ENCODE measurements at places on chromosomes 7 and 10.

GRCh38 chr10:23694446-23694920 lies 255.6 kb downstream of the OTUD1 start:
- DNase-seq = no peak

DNA sequence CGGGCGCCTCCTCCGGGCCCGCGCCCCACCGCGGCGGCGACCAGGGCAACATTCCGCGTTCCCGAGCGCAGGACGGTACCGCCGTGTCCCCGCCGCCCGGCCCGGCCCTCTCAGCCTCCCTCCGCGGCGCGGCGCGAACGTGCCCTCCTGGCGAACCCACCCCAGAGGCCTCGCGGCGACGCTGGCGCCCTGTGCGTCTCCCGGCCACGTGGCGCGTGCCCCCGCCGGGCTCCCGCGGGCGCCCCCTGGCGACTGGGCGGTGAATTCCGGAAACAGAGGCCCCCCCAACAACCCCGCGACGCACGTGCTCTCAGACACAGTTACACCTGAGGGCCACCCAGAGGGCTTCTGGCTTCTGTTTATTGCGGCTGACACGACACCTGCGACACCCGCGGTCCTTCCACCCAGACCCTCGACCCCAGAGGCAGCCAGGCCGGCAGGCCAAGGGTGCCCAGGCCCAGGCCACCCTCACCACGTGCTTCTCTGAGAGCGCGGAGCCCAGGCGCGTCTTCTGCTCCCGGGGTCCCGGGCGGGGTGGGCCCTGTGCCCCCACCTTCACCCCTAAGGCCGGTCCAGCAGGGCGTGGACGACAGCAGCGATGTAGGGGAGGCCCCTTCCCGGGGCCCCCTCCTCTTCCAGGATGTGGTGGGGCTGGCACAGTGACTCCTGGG lies at the start of gene SAP25:
TSS of gene SAP25 (minus strand) at position 210 of the 671 bp plus-strand sequence. CDS start at position 52, 158 bp downstream.
- no peak for DNase-seq

DNA sequence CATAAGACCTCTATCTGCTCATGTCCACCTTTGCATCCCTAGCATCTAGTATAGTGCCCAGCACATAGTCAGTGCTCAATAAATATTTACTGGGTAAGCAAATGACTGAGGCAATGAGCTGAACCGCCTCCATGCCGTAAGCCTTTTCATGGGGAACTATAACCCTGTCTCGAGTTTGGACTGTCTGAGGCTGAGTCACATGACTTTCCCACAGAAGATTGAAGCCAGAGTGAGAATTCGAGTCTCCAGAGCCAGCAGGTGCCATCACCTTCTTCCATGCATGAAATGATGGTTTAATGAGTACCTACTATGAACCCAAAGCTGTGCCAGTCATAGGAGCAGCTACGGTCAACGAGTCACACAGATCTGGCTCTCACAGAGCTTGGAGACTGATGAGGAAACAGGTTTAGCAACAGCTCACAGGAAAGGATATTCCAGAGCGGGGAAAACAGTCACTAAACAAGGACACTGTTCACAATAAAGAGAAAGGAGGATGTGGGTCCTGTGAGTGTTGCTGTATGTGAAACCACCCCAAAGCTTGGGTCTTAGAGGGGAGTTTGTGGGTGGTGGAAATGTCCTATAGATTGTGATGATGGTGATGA lies 75.2 kb downstream of the TEX36 start:
- DNase-seq = no peak

DNA sequence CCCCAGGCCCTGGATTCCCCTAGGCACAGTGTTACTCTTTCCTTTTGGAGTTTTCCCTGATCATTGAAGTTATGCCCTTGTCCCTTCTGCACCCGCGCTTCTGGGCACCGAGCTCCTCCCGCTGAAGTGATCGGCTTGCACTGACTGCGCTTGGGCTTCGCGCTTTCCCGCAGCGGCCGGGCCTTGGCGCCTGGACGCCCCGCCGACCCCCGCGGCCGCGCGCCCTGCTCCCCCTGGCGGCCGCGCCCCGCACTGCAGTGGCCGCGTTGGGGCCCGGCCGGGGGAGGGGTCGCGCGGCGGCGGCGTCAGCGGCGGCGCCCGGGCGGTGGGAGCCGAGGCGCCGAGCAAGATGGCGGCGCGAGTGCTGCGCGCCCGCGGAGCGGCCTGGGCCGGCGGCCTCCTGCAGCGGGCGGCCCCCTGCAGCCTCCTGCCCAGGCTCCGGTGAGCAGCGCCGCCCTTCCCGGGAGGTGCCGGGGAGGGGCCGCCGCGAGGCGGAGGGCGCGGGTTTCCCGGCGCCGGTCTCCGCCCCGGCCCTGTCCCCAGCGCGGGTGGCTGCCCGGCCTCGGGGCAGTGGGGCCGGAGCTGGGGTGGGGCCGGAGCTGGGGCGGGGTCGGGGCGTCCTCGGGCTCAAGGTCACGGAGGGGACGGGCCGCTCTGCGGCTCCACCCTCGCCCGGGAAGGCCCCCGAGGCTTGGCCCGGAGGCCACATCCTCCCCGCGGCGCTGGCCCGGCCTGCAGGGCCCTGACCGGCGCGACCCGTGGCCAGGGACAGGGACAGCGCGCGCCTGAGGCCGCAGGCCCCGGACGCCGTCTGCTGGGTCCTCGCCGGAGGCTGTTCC lies at the start of gene NIPSNAP2:
TSS of gene NIPSNAP2 (plus strand) at position 325 of the 839 bp plus-strand sequence. CDS start at position 350, 25 bp downstream.
- peak; percentile 42 for DNase-seq

DNA sequence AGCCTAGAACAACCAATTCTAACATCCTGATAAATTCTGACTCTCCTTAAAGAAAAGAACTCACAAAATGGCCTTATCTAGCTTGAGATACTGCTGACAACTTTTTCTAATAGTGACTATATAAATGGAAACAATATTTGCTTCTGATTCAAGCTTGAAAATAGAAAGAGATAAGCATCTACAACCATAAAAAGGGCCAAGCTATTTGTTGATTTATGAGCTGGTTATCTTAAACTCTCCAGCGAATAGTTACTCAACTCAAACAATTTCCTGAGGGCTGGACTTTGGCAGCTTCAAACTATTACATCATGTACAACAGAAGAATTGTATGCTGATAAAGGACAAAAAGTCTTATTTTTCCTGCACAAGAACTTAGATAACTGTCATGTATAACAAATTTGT lies 4.6 kb downstream of the USP54 start:
- no peak for DNase-seq

DNA sequence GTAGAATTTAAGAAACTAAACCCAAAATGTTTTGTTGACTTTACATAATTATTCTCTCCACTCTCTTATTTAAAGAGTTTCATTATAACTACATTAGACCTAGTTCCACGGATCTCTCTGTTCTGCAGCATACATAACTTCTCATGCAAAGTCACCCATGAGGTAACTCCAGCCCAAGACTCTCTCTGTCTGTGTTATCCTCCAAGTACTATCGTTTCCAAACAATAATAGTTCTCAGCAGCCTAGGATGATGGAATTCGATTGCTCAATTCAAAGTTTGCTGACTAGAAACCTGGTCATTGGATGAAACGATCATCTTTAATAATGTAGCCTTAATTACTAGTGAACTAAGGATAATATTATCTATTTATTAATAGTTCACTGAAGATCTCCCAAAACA lies 203.1 kb upstream of the PTN start:
- DNase-seq = no peak

- no peak for DNase-seq
Observed at GRCh38 chr7:47501406-47501805, 80.5 kb downstream of the TNS3 start.

- no peak for DNase-seq
Observed at GRCh38 chr7:41685684-41686083, 17.2 kb downstream of the INHBA start.

- DNase-seq = no peak
Observed at GRCh38 chr10:121041499-121041898, 190.3 kb downstream of the WDR11 start.

GRCh38 chr7:132225216-132226030 lies 350.8 kb downstream of the PLXNA4 start:
- DNase-seq = no peak

DNA sequence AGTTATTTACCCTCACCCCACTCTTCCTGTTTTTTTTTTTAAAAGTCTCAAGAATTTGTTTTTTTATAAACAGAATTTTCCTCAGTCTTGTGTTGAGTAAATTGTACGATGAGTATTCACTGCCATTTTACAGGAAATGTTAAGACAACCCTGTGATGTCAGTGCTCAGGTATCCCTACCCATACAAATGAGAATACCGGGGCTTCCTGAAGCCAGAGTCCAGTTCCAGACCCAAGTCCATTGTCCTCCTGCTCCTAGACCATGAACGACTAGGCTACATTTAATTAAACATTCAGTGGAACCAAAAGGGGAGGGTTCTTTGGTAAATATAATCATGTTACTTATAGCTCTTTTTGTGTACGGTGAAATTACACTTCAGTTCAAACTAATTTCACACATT lies 79.2 kb downstream of the GNAI1 start:
- no peak for DNase-seq

GRCh38 chr7:22354462-22354861 lies 2.5 kb downstream of the RAPGEF5 start:
- DNase-seq = no peak

- no peak for DNase-seq
Observed at GRCh38 chr7:54946764-54947163, 72.1 kb upstream of the EGFR start.

DNA sequence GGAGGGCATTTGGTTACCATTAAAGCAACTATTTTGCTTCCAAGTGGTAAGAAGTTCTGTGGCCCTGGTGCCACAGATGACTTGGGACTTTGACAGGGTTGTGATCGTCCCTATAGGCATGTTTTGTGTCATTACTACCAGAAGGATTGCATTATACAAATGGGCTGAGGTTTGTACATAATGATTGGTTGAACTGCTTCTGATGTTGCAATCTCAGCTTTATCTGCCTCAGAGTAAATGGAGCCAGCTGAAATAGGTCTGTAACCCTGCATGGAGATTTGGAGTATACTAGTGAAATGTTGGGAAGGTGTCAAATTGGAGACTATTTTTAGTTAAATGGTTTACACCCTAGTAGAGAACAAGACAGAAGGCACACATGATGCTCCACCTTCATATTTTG lies 46.1 kb upstream of the SEPTIN7 start:
- DNase-seq = no peak

DNA sequence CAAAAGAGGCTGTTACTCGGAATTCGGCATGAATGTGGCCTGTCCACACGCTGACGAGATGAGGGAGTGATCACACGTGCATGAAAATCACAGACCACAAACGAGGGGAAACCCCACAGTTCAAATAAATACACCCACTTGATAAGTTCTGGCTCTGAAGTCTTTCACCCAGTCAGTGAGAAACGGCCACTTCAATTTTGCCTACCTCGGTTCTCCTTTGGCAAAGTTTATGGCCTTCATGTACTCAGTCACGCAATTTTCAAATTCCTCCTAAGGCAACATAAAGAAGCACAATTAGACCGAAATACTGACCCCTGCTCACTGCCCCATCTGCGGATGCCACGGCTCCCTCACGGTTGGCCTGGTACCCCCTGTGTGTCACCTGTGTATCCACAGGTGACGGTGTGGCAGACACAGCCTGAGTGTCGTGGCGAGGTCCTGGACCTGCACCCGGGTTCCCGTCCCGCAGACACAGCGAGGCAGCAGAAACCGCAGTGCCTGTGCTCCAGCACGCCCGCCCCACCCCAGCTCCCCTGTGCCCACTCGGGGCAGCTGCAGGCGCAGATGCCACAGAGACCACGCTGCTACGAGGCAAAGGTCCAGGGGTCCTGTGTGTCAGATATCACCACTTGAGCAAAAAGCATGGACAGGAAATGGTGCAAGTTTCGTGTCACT lies 1.4 kb downstream of the CFAP46 start:
- no peak for DNase-seq
